KG1 (cell line): ENCODE measurements at places on chromosomes 13 and 19.

DNA sequence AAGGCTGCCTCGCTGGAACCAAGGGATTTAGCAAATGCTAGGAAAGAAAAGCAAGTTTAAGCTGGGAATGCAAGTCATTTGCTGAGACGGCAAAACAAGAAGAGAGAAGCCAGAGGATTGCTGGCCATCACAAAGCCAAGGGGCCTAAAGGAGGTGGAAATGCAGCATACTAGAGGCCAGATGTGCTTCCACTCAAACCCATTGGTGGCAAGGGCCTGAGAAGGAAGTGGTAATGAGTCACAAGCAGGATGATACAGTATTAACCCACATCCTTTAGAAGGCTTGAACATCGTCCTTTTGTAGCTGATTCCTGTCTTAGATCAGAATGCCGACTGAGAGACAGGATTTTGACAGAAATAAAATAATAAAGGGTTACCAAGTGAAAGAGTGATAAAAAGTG is 68.2 kb downstream of the ITGBL1 start:
- DNase-seq = peak; percentile 39

DNA sequence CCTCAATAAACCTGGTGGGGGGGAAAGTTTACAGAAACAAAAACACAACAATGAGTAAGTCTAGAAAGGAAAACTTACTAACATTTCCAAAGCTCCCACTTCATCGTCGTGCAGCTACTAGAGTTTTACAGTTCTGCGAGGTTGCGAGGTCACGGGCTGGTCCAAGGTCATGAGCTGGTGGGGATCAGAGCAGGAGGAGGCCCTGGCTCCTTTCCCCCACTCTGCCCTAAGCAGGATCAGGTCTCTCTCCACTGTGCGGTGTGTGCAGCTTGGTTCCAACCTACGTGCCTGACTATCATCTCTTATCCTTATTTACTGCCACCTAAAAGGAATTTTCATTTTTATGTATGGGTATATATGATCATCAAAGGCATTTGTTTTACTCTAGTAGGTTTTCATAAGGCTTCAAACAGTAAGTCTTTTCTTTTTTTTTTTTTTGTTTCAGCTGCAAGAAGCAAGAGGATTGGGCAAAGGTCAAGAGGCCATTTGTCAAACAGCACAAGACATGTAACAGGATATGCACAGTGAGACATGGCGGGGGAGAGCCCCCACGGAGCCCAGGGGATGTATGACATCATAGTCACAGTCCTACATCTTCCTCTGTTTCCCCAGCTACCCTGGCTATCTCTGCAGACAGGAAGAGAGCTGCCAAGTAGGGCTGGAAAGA is 76.6 kb upstream of the POMP start:
- DNase-seq = no peak

- no peak for DNase-seq
Observed at GRCh38 chr13:41458187-41458760, 924 bp downstream of the RGCC start.

DNA sequence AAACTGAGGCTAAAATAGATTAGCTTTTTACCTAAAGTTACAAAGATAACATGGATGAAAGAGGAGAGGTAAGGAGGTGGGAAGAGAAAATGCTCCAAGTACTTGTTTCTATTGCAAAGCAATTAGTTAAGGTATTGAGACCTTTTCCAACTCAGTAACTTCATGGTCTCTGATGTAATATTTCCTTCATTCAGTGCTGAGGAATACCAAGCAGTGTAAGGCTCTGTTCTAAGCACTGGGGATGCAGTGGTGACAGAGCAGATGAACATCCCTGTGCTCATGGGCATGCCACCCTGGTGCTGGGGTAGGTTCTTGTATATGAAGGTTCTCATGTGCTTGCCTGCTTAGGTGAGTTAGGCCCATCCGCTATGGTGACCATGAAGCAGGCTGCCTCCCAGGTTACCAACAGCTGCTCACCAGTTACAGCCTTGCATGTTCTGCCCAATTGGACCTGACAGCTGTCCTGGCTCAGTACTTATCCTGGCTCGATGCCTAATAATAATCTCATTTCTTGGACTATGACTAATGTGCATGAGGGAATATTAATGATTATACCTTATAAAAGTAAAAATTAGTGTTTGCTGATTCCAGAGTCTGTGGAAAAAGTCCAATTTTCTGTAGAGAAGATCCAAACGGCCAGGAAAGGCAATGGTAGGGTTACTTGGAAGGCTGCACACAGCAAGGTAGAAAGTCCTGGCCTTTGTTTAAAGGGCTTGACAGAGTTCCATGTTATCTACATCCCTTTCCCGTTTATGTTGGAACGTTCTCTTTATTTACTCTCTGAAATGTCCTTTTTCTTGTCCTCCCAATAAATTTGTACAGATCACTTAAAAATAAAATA is 48.3 kb downstream of the LATS2 start:
- no peak for DNase-seq

DNA sequence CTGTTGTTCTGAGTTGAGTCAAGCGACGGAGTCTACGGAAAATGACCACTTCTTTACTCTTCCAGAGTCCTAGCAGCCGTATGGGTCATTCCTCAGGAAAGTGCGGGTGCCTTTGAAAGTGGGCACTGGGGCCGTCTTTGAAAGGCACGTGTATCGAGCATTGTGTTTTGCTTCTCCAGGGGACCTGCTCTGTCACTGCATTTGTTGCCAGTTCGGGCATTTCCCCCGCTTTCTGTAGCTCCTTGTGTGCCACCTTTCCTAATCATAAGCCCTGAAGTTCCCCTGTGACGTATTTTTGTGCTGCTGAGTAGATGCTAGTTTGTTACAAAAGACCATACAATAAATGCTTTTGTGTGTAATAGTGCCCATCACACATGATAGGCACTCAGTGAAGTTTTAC is 24.4 kb downstream of the SPATA13 start:
- DNase-seq = no peak

DNA sequence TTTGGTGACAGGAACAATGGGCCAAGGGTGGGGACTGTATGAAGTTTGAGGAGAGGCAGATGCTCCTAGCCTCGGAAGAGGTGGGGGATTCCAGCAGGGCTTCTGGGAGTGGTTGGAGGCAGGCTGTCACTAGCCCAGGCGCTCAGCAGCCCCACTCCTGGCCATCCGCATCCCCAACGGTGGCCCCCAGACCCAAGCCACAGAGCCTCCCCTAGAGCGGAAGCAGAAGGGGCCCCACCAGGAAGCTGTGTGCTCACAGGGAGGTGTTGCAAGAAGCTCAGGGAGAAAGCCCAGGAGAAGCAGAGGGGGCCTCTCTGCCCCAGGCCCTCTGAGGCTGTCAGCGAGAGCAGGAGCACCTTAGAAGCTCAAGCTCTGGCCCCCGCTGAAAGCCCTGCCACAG is 8.3 kb downstream of the PRAM1 start:
- peak; percentile 72 for DNase-seq

- no peak for DNase-seq
Observed at GRCh38 chr13:58025821-58026220, 394.3 kb downstream of the PCDH17 start.

DNA sequence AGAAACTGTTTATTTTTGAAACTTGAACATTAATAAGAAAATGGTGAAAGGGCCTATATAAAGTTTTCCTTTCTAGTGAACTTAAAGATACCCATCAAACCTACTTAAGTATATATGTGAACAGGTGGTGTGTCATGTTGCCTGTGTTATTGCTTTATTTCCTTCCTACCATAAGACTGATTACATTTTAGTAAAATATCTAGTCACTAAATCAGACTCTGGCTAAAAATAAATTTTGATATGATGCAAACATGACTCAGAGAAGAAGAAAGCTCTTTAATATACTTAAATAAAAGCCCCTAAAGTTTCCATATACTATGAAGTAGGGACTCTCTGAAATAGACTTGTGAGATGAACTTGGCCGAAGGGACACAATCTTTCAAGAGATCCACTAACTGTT is 35.1 kb upstream of the FBXL3 start:
- DNase-seq = no peak
